ENCODE measurements at places on chromosomes 13 and 19.

DNA sequence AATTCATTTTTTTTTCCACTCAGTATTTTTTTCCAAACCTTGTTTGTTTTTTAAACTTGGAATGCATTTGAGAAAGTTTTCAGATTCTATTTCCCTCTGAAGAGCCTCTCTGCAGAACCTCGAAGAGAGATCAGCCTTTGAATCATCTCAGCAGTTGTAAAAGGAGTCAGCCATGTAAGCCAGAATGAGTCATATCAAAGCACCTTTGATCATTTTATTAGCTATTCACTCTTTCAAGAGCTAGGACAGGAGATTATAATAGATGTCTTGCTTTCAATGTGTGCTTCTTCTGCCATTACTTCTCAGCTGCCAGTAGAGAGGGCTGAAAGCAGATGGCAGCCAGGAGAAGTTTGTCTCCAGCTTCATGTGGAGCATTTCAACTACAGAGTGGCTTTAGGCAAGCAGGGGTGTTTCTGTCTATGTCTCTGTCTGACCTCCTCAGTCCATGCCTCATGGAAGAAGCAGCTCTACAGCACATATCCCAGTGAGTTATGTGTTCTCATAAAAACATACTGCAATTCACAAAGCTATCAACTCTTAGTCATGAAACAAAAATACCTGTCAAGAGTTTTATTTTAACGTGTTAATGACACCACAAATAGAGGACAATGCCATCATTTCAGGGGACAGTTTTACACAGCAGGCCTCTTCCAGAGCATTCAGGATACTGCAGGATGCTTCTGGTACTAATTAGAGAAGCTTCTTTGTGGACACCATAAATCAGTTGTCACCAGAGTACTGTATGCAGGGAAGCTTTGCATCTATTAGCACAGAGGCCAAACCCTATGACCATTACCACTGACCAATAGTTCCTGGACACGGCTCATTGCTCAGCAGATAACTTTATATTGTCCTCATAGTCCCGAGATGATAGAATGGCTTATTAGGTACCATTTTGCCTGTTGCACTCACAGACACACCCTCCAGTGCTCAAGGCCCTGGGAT lies 94.3 kb downstream of the NHLRC3 start:
- peak; percentile 70 for DNase-seq

DNA sequence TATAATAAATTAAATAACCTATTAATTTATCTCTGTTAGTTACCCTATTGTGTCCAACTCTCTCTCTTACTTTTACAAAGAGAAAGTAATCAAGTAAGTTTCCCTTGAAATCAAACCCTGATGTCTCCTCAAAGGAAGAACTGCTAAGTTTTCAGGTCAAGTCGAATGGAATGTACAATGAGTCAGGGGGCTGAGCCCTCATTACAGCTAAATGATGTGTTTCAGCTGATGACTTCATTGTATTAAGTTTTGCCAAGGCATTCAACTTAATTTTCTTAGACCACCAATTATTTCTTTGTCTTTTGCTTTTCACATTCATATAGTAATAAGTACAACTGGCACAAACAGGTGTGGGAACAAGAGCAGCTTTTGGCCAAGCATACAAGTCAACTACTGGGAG lies 54.7 kb upstream of the DCT start:
- DNase-seq: no peak

- peak; percentile 87 for DNase-seq
Measured at GRCh38 chr19:2540646-2541454, 64.9 kb downstream of the GADD45B start.

DNA sequence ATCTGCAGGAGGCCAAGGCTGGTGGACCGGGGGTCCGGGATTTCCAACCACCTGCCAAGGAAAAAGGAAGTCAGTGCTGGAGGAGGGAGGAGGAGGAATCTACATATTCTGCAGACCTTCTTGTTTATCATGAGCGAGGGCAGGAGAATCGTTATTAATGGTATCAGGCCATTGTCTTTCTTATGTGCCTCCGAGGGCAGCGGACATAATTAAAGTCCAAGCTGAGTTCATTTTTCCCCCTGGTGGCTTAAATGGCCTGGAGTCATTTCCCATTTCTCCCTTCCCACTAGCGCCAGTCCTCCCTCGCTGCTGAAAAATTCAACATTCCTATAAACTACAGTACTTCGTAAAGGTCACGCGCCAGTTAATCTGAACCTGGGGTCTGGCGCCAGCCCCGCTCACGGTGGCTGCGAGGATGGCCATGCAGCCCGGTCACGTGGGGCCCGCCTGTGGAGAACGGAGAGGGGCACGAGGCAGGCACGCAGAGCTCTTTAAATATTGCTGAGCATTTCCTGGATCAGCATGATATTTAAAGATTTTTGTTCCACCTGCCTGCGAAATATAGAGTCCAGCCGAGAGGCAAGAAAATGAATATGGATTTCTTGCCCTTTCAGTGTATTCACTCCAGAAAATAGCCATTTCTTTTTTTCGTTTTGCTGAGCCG lies 85.2 kb upstream of the PCDH8 start:
- DNase-seq: no peak

- no peak for DNase-seq
Measured at GRCh38 chr19:9009935-9010651, at the start of gene MUC16. MUC16 (minus strand) TSS chr19:9010409.

DNA sequence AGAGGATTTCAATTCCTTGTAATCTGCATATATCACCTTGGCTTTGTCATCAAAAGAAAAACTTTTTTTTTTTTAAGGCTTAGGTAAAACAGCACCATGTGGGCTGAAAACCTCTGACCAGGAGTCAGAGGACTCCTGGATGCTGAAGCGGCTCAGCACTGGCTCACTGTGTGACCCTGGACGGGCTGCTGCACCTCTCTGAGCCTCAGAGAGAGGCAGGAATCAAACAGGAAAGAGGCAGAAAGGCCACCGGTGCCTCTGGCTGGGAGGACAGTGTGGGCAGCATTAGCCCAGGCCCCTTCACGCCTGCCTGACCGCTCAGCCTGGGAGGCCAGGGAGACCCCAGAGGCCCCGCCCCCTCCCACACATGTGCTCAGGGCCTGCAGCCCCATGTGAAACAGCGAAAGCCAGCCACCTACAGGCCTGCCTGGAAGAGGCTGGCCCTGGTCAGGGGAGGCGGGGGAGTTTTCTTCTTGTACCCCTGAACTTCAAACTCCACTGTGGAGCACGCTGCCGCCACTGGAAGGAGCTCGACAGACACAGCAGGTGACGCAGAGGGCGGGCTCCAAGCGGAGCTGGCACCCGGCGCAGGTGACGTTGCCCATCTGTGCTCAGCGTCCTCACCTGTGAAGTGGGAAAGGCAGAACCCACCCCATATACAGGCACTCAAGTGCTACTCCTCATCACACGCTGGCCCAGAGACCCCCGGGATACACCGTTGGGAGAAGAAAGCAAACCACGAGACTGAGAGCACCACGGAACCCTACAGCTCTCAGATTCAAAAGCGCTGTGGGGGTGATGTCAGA lies 39.7 kb downstream of the MLLT1 start:
- no peak for DNase-seq

- DNase-seq: peak; percentile 61
Measured at GRCh38 chr19:2478756-2479555, 3.0 kb downstream of the GADD45B start.

GRCh38 chr19:19205416-19206410 lies 2.5 kb upstream of the NR2C2AP start:
- no peak for DNase-seq

- DNase-seq: no peak
Measured at GRCh38 chr19:14655726-14656125, 18.9 kb downstream of the ADGRE3 start.

- DNase-seq: no peak
Measured at GRCh38 chr13:64910096-64910495, 2320.0 kb downstream of the PCDH9 start.

DNA sequence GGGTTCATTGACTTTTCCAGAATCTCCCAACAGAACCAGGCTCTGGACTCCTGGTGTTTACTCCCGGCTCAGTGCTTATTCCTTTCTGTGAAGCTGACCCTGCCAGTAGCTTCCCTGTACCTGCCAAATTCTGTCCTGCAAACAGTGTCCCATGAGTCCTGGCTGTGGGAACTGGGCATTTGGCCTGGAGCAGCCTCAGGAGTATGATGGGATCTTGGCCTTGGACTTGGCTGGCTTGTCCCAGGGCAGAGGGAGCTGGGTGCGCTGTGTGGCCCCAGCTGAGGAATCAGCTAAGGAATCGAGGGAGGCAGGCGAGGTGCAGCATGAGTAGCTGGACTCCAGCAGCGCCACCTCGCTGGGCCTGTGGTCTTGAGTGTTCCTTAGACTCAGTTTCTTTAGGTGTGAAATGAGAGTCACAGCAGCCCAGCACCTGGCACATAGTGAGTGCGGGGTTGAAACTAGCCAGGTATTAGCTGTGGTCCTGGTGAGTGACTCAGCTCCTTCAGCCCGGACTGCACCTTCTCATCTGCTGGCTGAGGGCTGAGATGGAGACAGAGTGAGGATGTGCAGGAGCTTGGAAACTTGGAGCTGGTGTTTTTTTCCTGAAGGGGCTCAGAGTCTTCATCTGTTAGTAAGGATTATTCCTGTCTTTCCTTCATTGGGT lies 10.4 kb downstream of the CLASRP start:
- DNase-seq: no peak

DNA sequence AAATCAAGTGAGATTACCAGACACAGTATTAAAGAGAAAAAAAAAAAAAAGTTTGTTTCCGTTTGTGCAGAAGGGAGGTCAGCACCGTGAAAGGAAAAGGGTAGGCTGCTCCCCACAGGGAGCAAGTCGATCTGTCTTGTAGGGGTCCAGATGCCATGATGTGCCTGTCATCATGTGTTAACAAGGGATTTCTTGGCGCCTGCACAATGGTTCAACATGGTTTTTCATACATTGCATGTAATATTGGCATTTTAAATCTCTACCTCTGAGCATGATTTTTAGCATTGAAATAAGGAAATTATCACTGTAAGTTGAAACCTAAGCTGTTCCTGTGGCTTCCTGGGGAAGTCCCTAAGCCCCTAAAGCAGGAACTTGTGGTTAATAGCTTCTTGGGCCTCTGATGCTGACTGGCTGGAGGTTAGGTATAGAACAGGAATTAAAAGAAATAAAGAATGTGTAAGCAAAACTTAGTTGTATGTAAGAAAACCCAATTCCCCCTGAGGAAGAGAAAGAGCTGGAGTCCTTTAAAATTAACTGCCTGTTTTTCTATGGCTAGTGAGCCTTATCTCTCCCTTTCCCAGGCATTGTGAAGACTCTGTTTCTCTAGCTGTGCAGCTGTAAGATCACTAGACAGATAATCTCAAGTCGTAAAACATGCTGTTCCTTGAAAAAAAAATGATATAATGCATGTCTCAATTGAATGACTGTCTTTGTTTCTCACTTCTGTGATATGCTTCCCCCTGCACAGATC lies 7.4 kb upstream of the FCGBP start:
- DNase-seq: peak; percentile 46

GRCh38 chr19:41734156-41734555 lies 21.2 kb upstream of the CEACAM6 start:
- no peak for DNase-seq

DNA sequence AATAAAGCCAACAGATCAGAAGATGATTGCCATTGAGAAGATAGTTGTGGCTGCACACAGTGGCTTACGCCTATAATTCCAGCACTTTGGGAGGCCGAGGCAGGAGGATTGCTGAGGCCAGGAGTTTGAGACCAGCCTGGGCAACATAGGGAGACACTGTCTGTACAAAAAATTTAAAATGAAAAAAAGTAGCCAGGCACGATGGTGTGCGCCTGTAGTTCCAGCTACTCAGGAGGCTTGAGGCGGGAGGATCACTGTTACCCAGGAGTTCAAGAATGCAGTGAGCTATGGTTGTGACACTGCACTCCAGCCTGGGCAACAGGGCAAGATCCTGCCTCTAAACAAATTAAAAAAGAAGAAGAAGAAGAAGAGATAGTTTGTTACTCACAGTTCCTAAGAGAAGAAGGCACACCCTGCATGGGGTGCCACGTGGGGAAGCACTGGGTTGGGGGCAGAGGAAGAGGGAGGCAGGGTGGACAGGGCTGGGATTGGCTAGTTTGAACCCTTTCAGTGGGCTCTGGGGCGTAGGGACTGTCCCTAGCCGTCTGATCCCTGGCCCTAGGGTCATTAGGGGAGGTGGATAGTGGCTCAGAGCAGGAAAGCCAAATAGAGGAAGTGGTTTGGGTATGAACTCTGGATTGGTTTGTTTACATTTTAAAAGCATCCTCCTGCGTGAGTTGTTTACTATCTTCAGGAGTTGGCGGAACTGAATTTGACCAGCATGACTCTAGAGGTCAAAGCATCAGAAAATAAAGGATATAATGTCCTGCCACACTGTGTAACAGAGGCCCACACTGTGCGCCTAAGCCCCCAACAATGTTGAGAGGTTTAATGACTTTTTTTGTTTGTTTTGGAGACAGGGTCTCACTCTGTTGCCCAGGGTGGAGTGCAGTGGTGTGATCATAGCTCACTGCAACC lies 60.5 kb upstream of the MEDAG start:
- no peak for DNase-seq

DNA sequence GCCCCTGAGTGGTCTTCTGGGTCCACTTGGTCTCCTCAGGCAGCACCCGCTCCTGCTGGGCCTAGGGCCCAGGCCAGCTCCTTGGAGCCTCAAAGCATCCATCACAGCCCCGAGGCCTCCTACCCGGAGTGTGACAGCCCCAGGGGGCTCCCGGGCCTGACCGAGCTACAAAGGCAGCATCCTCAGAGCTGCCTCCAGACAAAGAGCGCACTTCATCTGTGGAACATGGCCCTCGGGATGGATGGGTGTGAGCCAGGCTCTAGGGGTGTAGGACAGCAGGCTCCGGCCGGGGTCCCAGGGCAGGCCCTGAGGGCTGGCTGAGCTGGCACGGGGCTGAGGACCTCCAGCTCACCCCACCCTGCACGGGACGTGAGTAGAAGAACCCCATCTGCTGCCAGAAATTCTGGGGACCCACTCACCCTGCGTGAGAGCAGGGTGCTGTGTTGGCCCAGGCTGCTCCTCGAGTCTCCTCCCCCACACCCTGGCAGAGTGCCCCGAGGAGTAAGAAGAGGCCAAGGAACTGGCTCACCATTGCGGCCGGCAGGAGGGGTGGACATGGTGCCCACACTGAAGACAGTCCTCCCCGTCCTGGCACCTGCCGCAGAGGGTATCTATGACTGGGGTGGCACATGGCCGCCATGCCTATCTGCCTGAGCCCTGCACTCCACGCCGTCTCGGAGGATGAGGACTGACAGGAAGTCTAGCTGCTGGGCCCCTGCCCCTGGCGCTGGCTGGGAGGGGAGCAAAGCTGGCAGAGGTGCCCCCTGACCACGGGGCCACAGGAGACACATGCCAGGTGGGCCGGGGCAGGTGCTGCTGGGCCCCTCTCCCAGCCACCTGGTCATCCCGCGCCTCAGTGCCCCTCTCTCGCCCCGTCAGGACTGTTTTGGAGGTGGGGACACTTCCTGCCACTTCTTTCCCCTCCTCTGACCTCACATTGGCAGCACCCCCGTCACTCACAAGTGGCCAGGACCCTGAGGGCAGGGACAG lies 22.3 kb downstream of the CEBPG start:
- no peak for DNase-seq

- DNase-seq: no peak
Measured at GRCh38 chr13:77310161-77310560, 16.7 kb downstream of the MYCBP2 start.

GRCh38 chr13:74871369-74872070 lies 610.4 kb downstream of the TBC1D4 start:
- no peak for DNase-seq
